K562 (cell line): ENCODE measurements at places on chromosomes 3 and 15.

DNA sequence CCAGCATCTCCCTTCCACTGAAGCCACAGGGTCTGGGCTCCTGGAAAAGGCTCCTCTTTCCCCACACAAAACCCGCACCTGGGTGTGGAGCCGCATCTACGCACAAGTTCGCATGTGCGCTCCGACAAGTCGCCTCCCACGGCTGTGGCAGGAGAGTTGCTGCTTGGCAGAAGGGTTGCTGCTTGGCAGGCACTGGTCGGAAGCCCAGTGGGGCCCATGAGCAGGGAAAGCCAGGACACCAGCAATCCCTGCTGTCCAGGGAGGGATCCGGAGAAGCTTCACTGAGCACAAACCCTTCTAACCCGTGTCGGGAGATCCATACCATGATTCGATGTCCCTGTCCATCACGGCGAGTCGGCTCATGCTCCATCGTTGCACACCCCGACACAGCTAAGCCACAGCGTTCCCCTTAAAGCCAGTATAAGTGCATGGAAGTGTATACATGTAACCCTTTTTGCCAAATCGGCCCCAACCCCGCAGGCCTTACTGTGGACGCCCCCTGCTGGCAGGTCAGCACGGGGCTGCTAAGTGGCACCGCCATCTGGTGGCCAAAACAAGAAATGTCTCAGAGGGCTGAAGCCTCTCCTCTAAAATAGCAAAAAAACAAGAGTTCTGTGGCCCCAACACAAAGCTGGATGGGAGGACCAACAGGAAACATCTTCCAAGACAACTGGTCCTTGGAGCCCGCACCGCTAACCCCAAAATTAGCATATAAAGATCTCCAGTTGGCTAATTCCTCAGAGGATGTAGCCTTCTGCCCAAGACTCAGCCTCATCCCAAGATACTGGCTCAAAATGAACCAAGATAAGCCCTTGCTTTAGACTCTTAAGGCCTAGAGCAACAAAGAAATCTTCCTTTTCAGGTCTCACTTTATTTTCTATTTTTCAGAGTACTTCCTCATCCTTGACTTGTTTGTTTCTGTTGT, 8.3 kb downstream of the ANKRD63 start:
- peak; percentile 81 for DNase-seq

- no peak for DNase-seq
These were observed 1.7 kb downstream of the TBC1D5 start for GRCh38 chr3:17740721-17741141.

DNA sequence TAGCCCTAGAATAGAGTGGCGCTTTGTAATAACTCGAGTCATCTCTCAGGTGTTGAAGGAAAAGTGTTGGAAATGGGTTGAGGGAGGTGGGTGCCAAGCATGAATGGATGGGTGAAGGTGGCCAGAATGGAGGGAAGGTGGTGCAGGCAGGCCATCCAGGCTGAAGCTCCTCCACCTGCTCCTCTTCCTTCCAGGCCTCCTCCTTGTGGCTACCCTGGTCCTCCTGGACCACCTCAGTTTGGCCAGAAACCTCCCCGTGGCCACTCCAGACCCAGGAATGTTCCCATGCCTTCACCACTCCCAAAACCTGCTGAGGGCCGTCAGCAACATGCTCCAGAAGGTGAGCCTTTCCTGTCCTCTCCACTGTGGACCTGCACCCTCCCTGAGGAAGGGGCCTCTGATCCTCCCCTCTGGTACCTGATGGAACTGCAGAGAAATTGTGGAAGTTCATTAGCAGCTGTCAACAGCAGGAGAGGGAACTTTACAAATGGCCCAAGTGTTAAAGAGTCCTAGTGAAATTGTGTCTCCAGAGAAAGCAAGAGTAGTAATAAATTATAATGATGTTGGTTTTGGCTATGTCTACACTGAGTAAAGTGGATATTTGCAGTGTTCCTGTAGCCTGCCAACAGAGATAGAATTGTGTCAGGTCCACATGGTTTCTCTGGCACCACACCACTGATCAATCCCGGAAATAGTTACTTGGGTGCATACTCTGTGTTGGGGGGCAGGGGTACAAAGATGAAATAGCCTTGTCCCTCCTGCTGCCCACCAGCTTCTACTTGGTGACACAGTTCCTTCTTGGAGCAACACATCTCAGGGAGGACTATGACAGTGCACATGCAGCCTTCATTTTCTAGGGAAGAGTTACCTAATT, 1.6 kb downstream of the IL12A start:
- no peak for DNase-seq

DNA sequence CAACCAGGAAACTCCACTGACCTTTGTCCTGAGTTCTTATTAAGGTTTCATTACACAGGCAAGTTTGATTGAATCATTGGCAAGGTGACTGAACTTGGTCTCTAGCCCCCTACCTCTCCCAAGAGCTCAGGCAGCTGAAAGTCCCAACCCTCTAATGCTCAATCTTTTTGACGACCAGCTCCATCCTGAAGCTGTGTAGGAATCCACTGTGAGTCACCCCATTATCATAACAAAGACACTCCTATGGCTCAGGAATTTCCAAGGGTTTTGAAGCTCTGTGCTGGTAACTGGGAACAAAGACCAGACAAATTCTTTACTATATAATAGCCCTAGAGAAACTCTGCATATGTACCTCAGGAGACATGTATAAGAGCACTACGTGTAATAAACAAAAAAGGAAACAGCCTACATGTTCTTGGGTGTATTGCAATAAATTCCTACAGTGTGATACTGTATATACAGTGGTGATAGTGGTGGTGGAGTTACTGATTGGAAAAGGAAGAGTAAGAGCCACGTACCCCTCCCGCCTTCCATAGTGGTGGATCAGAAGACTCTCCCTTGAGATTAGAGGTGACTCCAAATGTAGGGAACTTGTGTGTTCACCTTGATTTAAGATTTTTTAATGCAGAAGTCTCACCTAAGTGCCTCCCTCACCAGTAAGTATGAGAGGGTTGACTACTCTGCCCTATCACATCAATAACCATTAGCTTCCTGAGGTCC, 116.6 kb downstream of the ST8SIA2 start:
- no peak for DNase-seq

GRCh38 chr3:46867550-46867898, 4.3 kb upstream of the MYL3 start:
- DNase-seq: no peak

DNA sequence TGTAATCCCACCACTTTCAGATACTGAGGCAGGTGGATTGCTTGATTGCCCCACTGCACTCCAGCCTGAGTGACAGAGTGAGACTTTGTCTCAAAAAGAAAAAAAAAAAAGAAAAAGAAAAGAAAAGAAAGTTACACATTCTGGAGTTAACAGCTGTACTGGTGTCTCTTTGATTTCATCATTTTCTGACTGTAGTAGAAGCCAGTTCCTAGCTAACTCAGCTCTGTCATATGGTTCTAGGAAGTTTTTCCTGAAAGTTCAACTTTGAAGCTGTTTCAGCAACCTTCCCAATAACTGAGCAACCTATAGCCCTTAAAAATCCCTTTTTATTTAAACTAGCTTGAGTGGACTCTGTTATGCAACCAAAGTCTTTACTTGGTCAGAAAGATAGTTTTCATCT, 104.6 kb upstream of the STRIT1 start:
- DNase-seq: no peak

- DNase-seq: no peak
These were observed 8.9 kb downstream of the MUC4 start for GRCh38 chr3:195802795-195803194.

GRCh38 chr3:14511623-14512280, 28.4 kb downstream of the GRIP2 start:
- no peak for DNase-seq

GRCh38 chr3:105394177-105394576, 27.5 kb downstream of the ALCAM start:
- DNase-seq: no peak

- no peak for DNase-seq
These were observed 55.0 kb upstream of the ABHD10 start for GRCh38 chr3:111923806-111924205.

DNA sequence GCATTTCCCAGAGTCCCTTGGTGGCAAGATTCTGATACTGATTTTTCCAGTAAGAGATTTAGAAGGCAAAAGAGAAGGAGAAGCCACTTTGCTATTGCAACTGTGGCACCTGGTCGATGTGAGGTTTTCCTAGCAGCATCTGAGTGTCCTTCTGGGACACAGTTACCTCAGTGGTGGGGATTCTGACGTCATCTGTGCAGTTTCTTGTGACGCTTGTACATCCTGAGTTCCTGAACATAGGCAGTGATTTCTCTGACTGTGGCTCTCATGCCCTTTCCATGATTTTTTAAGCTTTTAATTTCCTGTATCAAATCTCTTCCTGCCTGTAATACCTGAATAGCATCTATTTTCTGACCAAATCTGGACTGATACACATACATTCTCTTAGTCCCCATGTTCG, 8.9 kb downstream of the USP13 start:
- DNase-seq: no peak

GRCh38 chr3:33919312-33920120, 121.1 kb downstream of the PDCD6IP start:
- DNase-seq: no peak

- DNase-seq: no peak
These were observed 23.0 kb downstream of the USP4 start for GRCh38 chr3:49316696-49317457.

DNA sequence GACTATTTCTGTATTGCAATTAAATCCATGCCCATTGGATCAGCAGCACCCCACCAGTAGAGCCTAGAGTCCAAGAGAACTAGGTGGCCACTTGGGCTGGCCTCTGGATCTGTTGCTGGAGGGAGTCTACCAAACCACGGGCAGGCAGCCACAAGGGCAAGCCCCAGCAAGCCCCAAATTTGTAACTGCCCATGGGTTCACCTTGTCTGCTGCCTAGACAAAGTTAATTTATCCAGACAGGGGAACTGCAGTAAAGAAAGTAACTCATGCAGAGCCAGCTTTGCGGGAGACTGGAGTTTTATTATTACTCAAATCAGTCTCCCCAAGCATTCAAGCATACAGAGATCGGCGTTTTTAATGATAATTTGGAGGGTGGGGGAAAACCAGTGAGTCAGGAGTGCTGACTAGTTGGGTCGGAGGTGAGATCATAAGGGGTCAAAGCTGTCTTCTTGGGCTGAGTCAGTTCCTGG, 74.0 kb upstream of the TERB2 start:
- DNase-seq: no peak

DNA sequence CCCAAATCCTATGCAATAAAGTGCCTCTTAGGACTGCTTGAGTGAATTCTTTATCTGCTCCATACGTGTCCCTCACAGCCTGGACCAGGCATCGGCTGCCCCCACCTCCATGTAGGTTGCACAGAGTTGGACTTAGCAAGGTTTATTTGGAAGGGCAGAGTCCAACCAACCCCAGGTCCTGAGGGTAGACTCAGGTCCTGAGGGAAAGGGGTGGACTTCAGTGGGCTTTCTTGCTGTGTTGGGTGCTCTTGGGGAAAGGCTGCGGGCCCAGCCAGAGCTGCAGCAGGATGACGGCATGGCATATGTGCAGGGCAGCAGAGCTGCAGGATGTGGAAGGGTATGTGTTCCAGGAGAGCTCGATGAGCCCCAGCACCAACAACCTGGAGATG, 6.5 kb downstream of the ALG3 start:
- no peak for DNase-seq

DNA sequence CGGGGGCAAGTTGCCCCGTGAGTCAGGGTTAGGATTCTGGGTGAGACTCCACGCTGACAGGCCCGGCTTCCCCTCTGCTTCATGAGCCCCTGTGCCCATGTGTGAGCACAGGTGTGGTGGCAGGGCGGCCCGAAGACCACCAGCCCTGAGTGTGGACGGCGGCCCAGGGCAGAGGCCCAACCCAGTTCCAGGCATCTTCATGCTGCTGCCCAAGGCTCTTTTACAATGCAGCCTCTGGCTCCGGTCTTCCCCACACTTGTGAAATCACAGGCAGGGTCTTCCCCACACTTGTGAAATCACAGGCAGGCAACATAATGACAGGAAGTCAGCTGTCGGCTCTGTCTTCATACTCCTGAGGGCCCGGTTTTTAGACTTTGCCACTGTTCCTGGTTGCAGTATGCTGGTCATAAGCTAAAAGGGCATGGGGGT, 78.8 kb downstream of the AAGAB start:
- DNase-seq: no peak

GRCh38 chr3:126858887-126859286, 124.0 kb upstream of the PLXNA1 start:
- no peak for DNase-seq

- no peak for DNase-seq
These were observed 212.8 kb downstream of the ADAMTSL3 start for GRCh38 chr15:83866692-83867091.

GRCh38 chr3:31132132-31132769, 237.8 kb upstream of the GADL1 start:
- DNase-seq: peak; percentile 16

- DNase-seq: peak; percentile 11
These were observed 12.7 kb downstream of the ZNF35 start for GRCh38 chr3:44661189-44661588.

GRCh38 chr3:157443905-157444796, 7.5 kb downstream of the PTX3 start:
- DNase-seq: no peak

DNA sequence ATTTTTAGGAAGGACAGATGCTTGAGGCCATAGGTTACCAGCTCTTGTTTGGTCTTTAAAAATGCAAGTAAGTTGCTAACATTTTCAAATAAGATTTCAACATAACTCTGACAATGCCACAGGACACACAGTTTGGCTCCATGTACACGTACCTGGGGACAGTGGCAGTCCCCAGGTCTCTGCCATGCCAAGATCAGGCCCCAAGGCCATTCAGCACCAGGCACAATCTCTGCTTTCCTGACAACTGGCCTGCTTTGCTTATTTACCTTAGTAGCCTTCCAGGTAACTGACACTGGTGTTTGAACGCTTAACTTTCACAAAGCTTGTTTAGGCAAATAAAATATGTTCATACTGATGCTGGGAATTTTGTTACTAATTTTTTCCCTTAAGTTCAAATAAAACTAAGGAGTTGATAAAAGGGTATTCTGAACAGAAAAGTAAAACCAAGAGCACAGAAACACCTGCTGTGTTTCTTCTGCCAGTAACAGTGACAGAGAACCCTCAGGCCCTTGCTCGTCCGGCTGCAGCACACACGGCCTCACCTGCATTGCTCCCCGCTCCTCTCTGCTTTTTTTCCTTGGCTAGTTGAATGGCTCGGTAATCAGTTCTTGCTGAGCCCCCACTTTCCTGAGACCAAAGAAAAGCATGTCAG, 16.5 kb downstream of the ZXDC start:
- no peak for DNase-seq

DNA sequence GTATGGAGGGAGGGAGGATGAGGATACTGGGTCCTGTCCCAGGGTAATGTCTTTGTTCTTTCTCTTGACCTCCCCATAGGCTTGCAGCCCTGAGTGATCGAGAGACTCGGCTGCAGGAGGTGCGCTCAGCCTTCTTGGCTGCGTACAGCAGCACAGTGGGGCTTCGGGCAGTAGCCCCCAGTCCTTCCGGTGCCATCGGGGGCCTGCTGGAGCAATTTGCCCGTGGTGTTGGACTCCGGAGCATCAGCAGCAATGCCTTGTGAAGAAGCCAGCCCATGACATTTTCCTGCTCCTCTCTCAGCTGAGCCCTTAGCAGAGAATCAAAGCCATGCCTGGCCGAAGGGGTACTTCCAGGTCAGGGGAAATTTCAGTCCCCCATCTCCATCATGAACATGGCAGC, 1.9 kb upstream of the CPNE9 start:
- no peak for DNase-seq
